ENCODE measurements at places on chromosomes 6 and 20.

- DNase-seq: no peak
Measured at GRCh38 chr6:154824076-154824475, 90.9 kb downstream of the SCAF8 start.

GRCh38 chr6:120875900-120876299 lies 458.4 kb downstream of the TBC1D32 start:
- no peak for DNase-seq

- DNase-seq: no peak
Measured at GRCh38 chr6:157023958-157024357, 246.8 kb downstream of the ARID1B start.

- no peak for DNase-seq
Measured at GRCh38 chr20:44034965-44035635, 120.4 kb downstream of the TOX2 start.

DNA sequence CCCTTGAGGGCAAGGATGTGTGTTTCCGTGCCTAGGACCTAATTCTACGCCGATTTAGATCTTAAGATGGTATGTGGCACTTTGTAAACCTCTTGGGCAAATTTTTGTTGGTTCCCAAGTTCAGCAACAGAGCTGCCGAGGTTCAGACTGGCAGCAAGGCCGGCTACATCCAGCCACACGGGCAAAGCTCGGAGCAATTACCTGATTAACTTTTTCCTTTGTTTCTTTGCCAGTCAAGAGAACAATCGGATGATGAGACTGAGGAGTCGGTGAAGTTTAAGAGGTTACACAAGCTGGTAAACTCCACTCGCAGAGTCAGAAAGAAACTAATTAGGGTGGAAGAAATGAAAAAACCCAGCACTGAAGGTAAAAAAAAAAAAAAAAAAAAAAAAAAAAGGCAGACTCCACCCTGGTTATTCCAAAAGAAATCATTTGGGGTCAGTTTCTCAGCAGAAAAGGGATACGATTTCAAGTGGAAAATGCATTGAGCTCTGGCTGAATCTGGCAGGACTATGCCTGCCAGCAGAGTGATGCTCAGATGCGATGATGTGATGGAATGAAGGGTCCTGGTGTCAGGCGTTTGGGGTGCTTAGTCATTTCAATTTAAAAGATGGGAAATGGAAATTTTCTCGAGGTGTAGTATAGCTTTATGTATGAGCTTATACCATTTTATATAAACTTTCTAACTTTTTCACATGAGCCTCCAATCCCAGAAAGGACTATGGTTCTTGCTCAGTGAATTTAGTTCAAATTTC lies 171.6 kb downstream of the SASH1 start:
- DNase-seq: no peak

- no peak for DNase-seq
Measured at GRCh38 chr6:97215157-97215769, 67.8 kb downstream of the MMS22L start.

DNA sequence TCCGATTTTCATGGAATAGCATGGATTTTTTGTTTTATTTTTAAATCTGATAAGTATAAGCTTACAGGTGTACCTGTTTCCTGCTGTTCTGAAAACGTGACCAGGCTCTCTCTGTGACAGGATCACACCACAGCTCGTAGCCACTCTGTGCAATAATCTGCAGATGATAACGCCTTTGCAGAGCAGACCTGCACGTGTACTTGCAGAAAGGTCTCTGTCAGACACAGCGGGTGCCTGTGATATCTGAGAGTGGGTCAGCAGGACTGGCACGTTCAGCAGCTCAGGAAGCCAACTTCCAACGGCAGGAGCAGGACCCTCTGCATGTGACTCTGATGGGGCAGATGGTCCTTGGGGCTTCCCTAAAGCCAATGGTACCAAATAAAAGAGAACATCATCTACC lies 68.6 kb upstream of the HDDC2 start:
- DNase-seq: no peak

DNA sequence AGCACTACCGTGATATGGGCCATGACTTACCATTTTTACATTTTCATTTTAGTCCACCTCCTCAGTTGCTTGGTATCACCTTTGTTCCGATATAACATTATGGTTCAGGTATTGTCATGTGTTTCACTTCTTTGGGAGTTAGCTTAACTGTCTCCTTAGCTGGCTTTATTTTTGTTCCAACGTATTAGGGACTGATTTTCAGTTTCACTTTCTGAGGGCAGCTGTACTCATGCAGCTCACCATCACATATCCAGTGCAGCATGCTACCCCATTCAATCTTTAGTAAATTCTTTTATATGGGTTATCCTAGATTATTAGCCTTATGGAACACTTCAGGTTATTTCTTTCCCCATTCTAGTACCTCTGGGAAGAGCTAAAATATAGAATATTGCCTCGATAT lies 362.2 kb upstream of the IRAK1BP1 start:
- no peak for DNase-seq

- no peak for DNase-seq
Measured at GRCh38 chr20:53579581-53580375, 13.9 kb downstream of the ZNF217 start.

DNA sequence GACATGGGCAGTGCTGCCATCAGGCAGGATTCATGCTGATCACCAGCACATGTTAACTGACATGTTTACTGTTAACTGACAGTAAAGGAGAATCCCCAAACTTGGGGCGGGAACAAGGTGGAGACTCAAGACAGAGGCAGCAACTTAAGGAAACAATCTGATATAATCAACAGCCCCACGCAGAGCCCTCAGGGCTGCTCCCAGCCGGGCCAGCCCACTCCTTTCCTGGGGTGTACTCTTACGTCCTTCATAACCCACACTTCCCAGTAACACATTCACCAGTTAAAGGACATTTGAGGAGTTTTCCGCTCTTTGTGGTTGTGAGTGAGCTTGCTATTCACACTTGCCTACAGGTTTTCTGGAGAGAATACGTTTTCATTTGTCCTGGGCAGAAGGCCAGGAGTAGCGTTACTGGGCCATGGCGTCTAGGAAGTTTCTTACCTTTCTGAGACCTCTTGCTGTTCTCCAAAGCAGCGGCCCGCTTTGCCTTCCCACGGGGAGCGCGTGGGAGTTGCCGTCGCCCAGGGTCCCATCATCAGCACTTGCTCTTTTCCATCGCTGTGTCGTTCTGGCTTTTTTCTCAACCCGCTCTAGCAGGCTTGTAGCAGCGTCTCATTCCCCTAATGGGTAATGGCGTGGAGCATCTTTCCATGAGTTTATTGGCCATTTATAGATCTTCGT lies 56.4 kb downstream of the FOXF2 start:
- no peak for DNase-seq

GRCh38 chr6:136979206-136979605 lies 57.1 kb downstream of the SLC35D3 start:
- no peak for DNase-seq

- DNase-seq: no peak
Measured at GRCh38 chr6:110055387-110055735, 77.2 kb downstream of the GPR6 start.

DNA sequence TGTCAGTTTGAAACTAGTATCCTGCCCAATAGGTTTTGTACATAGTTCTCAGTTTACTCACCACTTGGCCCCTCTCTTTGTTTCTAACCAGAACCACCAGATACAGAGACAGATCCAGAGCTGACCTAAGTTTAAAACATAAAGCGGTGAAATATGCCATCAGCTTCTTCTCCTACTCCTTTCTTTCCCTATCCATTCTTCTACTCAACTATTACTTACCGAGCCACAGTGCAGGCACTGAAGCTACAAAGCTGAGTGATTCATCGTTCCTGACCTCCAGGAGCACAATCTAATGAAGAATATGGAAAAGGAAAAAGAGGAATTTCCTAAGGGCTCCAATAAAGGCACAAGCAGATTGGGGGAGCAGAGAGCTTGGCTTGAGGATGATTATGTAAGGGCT lies 286.0 kb downstream of the FOXC1 start:
- no peak for DNase-seq

- no peak for DNase-seq
Measured at GRCh38 chr6:82166493-82166892, 81.1 kb downstream of the IBTK start.

GRCh38 chr20:46303176-46303956 lies 4.9 kb downstream of the CDH22 start:
- DNase-seq: no peak

DNA sequence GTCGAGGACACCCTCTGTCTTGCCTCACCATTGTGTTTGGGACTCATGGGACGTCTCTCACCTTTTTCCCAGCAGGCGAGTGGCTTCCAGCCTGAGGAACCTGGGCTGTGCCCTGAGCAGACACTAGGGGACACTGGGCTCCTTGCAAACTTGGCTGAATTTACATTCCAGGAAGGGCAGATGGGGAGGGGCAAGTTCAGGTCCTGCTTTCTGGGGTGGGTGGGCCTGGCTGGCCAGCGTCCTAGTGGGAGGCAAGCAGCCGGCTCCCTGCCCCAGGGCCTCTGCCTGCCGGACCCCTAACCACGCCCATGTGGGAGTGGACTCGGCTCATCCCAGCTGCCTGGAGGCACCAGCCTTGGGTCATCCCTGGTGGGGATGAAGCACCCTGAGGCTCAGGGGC lies 48.2 kb upstream of the MLN start:
- no peak for DNase-seq

DNA sequence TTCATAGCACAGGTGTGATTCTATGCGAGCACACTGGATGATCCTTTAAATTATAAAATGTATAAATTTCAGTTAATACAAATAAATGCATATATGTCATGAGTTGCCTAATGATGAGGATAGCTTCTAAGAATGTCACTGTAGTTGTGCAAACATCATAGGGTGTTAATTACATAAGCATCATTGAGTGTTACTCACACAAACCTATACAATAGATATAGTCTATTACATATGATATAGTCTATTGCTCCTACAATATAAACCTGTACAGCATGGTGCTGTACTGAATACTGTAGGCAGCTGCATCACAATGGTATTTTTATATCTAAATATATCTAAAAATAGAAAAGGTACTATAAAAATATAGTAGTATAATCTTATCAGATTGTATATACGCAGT lies 159.0 kb downstream of the PTPRK start:
- DNase-seq: no peak

GRCh38 chr6:64010010-64010409 lies 374.4 kb downstream of the PHF3 start:
- no peak for DNase-seq

GRCh38 chr6:100382031-100382430 lies 82.7 kb downstream of the SIM1 start:
- no peak for DNase-seq

DNA sequence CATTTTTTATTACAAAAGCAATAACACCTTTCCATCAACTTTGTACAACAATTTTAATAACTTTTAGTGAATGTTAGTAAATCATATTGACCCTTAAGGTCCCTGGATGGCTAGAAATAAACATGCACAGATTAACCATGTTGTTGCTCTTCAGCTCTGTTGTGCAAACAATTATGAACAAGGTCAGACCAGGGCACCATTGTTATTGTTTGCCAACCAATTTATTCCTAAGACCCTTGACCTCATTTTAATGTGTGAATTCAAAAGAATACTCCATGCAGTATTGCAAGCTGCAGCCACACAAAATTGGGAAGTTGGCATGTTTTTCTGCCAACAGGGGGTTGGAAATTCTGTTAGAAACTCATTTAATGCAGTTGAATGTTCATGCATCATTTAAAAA lies 426.6 kb upstream of the MAP3K7 start:
- DNase-seq: no peak

GRCh38 chr6:43644940-43645612 lies at the start of gene RSPH9:
Gene RSPH9, plus strand, starts transcription at chr6:43645036. Its CDS starts 63 bp downstream, at chr6:43645099.
- DNase-seq: peak; percentile 78

- no peak for DNase-seq
Measured at GRCh38 chr6:107284805-107285204, 169.5 kb upstream of the BEND3 start.

GRCh38 chr20:48983423-48984400 lies 62.2 kb downstream of the ARFGEF2 start:
- DNase-seq: no peak

- DNase-seq: no peak
Measured at GRCh38 chr6:1325461-1326309, 13.8 kb downstream of the FOXQ1 start.

DNA sequence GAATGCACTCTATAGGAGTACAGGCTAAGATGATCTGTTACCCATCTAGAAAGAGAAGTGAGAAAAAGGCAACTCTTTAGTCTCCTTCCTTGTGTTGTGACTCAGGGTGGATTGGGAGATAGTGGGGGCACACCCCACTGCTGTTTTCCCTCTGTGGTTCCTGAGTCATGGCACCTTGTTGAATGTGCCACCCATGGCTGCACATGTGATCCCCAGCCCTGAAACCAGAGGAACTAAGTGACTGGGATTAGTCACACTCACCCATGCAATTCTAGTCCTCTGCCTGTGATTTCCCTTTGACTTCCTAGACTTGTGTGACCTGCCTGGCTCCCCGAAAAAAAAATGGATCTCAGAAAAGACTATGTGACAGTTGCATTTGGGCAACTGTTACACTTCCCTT lies 48.6 kb upstream of the HTR1B start:
- DNase-seq: no peak

DNA sequence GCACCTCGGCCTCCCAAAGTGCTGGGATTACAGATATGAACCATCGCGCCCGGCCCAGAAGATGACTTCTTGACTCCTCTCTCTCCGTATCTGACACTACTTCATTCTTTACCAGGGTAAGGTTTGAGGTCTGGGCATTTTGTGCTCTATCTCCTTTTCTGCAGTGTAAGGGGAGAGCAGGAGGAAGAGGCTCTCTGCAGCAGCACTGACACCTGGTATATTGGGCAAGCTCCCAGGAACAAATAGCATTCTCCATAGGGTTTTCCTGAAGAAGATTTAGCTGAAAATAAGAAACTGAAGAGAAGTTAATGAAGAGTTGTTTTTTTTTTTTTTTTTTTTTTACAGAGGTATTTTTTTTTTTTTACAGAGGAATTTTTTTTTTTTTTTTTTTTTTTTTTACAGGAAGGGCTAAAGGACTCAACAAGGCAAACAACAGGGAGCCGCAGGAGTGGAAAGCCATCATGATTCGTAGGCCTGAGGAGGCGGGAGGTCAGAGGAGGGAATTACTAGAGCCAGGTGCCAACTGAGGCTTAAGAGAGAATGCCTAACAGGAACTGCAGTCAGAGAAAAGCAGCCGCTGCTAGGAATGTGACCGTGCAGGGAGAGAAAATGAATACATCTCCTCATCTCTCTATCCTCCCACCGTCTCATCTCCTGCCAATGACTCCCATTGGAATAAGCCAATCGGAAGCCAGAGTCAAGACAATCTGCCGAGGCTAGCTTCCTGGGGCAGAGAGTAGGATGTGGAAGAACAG lies 34.7 kb upstream of the ADGRF4 start:
- no peak for DNase-seq

- no peak for DNase-seq
Measured at GRCh38 chr6:165758441-165758840, 95.4 kb upstream of the PDE10A start.

Data from activated naive CD4-positive, alpha-beta T cell treated with anti-CD3 and anti-CD28 coated beads, Interleukin-2, amount 50 U/mL, for 72 hours (primary cell).